ENCODE measurements at places on chromosomes 5 and 9. TPM values are rescaled to one million over a fixed set of nuclear protein-coding genes. Genes with fewer than 3 reads are reported as not detected.

PCDHAC2 gene
- 3.1 TPM for total RNA-seq

GRCh38 chr5:178318893-178319292 is 86.3 kb upstream of the PHYKPL start:
- no peak for DNase-seq

- DNase-seq, result no peak
Measured at GRCh38 chr5:102918986-102919610, 164.0 kb downstream of the PAM start.

- DNase-seq, result no peak
Measured at GRCh38 chr5:138805096-138805495, 51.9 kb downstream of the CTNNA1 start.

GRCh38 chr5:149540089-149540488 is 11.2 kb downstream of the CSNK1A1 start:
- no peak for DNase-seq

DNA sequence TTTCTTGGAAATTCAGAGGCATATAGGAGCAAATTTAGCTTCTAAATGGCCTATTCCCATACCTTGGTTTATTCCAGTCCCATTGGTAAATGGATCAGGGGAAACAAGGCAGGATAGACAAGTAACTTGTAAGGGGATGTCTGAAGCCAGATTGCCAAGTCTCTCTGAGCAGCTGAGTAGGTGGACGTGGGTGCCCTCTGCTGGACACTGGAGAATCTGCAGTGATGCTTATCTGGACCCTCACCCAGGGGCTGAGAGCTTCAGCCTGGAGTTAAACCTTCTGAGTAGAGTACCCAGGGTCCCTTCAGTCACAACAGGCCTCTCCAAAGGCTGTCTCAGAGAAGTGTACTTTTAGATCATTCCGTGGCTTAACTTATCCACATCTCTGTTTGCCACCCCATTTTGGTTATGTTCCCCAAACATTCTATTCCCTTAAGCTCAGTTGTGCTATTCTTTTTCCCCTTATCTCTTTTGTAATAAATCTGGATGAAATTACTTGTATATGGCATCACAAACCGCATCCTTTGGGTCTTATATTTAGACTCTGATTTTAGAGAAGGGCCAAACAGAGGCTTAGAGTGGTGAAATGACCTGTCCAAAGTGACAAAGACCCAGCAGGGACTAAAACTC is 218.3 kb upstream of the GLRA1 start:
- DNase-seq, result peak; percentile 30

- DNase-seq, result no peak
Measured at GRCh38 chr9:92961627-92962302, 14.4 kb downstream of the FGD3 start.

GRCh38 chr5:157303667-157304327 is 37.9 kb downstream of the CYFIP2 start:
- DNase-seq, result no peak

DNA sequence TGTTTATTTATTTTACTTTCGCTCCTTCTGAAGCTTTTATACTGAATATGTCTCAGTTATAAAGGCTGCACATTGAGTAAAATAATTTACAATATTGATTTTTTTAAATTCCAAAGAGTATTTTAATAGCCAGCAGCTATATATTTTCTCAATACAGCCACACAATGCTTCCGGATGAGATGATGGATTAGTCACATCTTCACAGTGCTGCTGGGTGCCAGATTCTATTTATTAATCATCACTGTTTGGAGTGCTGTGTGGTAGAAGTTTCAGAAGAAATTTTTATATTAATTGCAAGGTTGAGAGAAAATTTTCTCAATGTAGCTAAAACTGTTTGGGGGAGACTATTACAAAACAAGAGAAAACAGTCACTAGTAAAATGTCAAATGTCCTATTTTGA is 989.8 kb downstream of the TLE4 start:
- no peak for DNase-seq

- DNase-seq, result no peak
Measured at GRCh38 chr5:81164936-81165335, 68.2 kb upstream of the CKMT2 start.

GRCh38 chr9:87119328-87119881 is 172.1 kb upstream of the GAS1 start:
- DNase-seq, result no peak

GRCh38 chr5:174119468-174119881 is 74.0 kb downstream of the NSG2 start:
- DNase-seq, result no peak

DNA sequence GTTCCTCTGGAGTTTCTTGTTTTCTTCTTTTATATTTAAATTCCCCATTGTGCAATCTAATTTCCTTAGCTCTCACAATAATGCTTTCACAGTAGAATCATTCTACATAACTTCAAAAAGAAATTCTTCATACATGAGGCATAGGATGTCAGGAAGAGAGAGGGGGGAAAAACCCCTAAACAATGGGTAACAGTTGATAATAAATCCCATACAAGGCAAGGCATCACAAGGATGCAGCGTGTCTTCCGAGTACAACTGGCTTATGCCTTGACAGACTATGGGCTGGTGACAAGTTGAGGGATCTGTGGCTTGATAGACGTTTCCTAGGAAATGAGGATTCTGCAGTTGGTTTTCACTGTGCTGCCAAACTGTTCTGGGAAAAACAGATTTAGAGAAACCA is 247.4 kb downstream of the ARL15 start:
- DNase-seq, result no peak

DNA sequence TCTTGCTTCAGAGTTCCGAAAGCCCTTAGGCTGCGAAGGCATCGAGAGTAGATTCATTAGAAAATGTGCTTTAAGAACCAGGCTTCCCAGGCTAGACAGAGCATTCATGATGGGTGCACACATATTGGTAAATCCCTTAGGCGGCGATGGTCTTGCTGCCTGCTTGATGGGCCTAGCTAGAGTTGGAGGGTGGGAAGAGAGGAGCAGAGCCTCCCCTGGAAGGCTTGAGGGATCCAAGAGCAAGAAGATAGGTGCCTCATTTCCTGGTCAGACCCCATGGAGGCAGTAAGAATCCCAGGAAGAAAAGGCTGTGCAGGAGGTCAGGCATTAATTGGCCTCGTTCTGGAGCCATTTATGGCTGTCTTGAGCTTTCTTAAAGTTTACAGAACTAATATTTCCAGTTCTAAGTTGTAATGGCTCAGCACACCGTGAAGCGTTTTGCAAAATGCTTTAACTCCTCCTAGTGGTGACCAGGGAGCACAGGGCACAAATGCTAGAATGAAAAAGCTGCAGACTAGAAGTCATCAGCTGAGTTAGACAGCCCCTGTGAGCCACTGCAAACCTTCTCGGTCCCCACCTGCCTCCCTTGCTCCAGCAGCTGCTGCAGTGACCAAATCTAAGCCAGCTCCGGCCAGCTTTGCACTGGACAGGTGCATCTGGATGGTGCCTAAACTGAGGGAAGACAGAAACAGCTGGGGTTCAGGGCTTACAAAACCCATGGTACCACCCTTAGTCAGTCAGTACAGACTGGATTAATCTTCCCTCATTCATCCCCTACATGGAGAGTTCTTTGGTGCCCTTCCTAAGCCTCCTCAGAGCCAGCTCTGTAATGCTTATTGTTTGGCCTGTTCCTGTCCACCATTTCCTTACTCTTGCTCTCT is 14.7 kb downstream of the SLC45A2 start:
- DNase-seq, result no peak

GRCh38 chr5:39986614-39987013 is 561.8 kb upstream of the DAB2 start:
- DNase-seq, result no peak

DNA sequence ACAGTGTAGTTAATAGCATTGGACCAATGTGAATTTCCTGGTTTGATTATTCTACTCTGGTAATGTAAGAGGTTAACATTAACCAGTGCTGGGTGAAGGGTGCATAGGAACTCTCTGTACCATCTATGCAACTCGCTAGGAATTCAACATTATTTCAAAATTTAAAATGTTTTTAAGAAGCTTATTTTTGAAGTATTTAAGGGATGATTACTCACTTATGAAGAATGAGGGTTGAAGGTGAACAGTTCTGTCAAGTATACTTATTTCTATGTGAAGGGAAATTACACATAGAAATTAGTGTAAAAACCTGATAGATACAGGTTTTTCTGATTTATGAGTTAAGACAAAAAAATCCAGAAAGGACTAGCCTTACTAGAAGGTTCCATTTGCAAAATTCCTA is 165.8 kb downstream of the INSYN2B start:
- no peak for DNase-seq

DNA sequence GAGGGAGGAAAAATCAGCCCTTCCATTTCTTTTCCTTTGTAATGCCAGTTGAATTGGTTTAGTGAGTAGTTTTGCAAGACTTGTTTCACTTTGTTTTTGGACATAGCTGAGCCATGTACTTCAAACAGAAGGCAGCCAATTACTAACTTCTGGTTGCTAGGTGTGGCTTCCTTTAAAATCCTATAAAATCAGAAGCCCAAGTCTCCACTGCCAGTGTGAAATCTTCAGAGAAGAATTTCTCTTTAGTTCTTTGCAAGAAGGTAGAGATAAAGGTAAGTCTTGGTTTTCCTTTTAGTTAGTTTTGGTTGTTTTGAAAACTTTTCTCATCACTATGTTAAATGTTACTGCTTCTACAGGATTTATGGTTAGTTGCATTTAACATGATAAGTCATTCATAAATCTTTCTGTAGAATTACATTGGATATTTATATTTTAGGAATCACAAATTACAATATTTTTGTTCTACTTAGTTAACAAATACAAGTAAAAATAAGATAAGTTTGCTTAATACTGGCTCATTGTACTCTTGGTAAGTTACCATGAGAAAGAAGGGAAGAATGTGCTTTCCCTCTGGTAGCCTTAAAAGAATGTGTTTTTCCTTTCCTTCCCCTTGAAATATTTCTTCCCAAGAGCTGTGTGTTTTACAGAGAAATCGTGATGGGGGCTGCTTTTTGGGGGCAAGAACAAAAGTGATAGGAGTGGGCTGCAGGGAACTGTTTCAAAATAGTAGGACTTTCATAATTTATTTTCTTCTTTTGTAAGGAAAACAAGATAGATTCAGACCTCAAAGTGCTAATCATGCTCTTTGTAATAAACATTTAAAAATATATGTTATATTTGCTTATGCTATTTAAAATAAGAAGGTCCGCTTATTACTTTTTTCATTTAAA is at the start of gene ANXA1:
TSS of gene ANXA1 (plus strand) at position 213 of the 890 bp plus-strand sequence. CDS start 6,671 bp downstream, outside the sequence.
- no peak for DNase-seq

LMBRD2 gene
- 8.6 TPM for total RNA-seq
